ENCODE measurements at places on chromosomes 4 and X.

DNA sequence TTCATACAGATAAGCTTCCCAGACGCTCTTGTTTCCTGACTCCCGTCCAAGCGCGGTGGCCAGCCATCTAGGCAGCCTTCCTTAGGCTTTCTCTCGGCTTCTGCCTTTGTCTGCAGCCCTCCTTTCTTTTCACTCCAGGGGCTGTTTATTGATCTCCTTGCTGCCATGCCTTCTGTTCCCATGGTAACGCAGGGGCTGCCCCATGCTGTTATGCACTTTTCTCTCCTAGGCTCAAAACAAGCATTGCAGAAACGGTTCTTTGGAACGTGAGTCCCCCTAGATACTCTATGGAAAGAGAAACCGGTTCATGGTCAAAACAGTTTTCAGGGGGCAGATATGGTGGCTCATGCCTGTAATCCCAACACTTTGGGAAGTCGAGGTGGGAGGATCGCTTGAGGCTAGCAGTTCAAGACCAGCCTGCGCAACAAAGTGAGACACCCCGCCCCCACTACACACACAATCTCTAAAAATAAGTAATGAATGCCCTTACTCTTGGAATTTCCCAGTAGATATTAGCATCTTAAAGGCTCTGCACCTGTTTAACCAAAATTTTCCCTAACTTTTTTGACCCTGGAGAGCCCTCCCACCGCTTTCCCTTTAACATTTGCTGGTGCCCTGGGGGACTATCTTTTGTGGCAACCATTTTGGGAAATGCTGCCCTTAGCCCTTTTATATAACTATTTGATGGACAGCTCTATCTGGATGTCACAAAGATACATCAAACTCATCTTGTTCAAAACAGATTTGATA lies 53.9 kb upstream of the ZNF157 start:
- DNase-seq = no peak

DNA sequence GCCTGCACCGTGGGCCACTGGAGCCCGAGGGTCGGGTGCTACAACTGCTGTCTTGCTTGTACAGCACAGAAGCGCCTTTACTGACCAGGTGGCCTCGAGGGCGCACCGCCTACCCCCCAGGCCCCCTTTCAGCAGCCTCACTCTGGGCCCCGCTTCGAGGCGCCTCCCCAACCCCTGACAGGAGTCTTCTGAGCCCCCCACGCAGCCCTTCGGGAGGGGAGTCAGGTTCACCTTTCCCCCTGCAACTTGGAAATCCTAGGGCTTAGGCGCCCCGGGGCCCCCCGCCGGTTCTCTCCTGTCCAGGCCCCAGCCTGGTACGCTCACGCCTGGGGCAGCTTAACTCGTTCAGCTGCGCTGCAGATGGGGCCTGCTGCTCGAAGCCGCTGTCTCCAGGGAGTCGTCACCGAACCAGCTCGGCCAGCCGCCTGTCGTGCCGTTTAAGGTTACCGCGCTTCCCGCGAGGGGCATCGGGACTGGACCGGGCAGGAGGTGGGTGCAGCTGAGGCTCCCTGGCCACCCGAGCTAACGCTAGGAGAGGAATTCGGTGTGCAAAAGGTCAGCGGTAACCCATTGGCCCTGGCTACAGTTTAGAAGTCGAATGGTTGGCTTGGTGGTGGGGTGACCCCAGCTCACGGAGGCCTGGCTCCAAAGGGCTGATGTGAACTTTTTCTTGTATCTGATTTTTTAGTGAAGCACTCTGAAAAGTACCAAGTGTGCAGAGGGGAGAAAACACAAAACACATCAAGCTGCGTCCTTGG lies 58.9 kb upstream of the BCOR start:
- DNase-seq = no peak

DNA sequence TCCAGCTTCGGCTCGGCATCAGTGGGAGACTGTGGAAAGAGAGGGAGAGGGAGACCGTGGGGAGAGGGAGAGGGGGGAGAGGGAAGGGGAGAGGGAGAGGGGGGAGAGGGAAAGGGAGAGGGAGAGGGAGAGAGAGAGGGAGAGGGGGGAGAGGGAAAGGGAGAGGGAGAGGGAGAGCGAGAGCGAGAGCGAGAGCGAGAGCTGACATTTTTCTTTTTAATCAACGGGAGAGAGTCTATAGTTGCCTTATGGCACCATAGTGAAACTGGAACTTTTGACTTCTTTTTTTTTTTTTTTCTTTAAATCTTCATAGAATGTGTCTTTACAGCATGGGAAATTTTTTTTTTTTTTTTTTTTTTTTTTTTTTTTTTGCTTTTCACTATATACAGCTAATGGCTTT lies 94.7 kb upstream of the NUDT6 start:
- no peak for DNase-seq

DNA sequence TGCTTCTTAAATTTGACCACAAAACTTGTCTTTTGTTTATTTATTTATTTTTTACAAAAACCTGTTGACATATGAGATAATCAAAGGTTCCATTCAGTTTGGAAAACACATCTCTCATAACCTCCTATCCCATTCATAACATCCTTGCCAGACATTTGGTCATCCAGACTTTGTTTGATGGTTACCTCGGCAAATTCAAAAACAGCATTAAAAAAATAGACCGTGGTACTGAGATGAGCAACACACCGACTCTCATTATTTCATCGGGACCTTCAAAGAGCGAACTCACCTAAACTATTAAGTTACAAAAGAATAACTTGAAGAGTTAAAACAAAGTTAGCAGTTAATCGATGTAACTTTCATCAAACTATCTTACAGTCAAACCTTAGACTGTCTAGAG lies 85.8 kb upstream of the RPS6KA3 start:
- no peak for DNase-seq

GRCh38 chr4:44447563-44448504 lies 775 bp downstream of the KCTD8 start:
- no peak for DNase-seq

DNA sequence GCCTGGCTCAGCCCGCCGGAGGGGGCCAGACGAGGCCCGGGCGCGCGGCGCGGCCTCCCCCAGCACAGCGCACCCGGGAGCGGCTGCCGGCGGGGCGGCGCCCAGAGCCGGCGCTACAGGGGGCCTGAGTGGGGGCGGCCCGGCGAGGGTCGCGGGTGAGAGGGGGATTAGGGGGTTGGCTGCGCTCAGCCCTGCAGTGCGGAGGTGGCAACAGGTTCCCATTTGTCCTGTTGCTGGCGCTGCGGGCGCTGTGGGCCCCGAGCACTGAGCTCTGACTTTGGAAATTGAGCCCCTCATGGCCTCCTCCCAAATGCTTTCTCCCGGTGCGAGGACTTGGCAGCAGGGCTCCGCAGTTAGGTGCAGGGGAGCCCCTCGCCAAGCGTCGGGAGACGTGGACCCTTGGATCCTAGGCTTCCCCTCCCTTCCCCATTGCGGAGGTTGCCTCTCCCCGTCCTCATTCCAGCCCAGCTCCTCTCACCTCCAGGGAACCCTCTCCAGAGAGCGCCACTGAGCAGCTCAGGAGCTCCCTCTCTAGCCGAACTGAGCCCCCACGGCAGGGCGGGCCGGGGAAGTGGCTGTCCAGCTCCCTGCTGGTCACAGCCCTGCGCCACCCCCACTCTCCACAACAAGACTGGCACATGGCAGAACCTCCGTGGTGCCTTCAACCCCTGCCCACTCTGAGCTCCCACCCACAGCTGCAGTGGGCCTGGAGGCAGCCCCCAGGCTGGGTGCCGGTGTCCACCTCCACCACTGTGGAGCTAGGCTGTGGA lies 2.5 kb upstream of the DUSP9 start:
- no peak for DNase-seq

DNA sequence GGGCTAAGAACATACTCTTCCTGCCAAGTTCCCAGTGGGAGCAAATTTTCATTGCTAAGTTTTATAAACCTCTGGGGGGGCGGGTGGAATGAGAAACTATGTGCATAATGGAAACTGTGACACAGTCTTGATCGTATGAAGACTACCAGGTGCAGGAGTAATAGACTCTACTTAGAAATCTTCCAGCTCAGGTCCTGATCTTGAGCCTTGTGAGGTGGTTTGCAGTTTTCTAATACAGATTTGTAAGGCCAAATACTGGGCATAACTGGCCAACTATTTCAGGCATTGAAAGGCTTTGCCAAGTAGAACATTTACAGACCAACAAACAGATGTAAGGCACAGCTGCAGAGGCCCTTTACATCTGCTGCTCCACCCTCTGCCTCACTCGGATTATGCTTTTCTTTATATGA lies 89.7 kb upstream of the CBR4 start:
- no peak for DNase-seq

- DNase-seq = no peak
These were observed 142.0 kb upstream of the NUDT6 start for GRCh38 chr4:123064390-123064789.

GRCh38 chr4:82036181-82036580 lies 337.6 kb downstream of the HNRNPD start:
- DNase-seq = no peak

Data from NCI-H187 (cell line).